ENCODE measurements at places on chromosomes 6 and 20.

DNA sequence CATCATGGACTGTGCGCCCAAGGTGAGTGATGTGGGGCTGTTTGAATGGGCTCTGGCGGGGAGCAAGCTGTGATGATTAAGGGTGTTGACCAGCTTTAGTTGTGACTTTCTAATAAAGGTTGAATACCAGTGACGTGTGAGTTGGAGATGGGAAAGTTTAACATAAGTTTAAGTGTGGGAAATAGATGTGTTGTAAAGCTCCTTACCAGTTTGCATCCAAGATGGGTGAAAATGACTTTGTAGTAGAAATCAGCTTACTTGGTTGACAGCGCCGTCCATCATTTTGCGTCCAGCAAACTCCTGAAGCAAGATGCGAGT, 372 bp downstream of the CASS4 start:
- DNase-seq = no peak

DNA sequence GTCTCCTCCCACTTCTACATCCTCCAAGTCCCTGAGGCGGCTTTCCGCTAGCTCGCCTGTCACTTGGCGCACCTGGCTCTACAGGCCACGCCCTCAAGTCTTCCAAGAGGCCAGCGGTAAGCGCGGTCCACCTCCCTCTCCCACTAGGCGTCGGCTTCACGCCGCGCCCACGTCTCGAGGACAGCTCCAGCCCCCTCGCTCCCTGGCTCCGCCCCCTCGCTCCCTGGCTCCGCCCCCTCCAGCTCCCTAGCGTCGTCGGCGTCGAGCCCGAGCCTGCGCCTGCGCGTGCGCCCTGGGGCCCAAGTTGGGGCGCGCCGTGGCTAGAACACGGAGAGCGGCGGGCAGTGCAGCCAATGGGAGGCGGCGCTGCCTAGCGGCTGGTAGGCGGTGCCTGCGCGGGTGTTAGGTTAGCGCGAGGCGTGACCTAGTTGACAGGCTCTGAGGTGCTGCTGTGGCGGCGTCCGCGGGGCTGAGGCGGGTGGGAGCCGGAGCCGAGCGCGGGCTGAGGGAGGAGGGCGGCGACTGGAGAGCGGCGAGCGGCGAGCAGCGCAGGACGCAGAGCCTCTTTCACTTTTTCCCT, at the start of gene MACROD2:
TSS of gene MACROD2 (plus strand) at position 431 of the 580 bp plus-strand sequence.
- peak; percentile 90 for DNase-seq

- no peak for DNase-seq
Observed at GRCh38 chr6:95185874-95186273, 391.5 kb upstream of the MANEA start.

- DNase-seq = no peak
Observed at GRCh38 chr6:55694148-55694547, 115.2 kb upstream of the HMGCLL1 start.

GRCh38 chr6:69696273-69696672, 100.5 kb downstream of the LMBRD1 start:
- no peak for DNase-seq

DNA sequence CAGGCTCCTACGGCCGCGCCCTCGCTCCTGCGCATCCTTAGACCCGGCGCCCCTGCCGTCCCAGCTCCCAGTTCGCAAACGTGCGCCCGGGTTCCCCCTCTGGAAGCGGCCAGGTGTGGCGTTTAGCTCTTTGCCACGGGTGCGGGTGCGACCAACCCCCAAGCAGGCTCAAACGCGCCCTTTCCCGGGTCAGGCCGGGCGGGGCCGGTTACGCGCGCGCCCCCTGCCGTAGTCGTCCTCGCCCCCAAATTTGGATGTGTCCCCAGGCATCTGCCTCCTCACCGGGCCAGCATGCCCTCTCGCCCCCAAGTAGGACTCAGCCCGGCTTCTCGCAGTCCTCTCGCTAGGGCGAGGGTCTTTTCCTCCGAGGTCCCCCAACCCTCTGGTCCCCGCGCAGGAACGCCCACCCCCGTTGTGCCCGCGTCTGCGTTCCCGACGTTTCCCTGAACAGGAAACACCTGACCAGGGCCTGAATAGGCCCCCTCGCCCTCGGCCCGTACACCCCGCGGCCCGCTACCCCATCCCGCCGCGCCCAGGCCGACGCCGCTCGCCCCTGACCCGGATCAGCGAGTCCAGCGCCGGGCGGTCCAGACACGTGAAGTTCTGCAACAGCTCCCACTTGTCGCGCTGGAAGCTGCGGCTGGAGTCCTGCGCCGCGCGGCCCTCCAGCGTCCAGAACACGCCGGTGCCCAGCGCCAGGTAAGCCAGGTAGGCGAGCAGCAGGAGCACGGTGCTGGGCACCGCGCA, 520 bp downstream of the KCNK17 start:
- DNase-seq = no peak

GRCh38 chr6:106790149-106790770, 160.9 kb downstream of the QRSL1 start:
- DNase-seq = no peak
